ENCODE measurements at places on chromosomes 2 and 18. TPM values are rescaled to one million over a fixed set of nuclear protein-coding genes. Genes with fewer than 3 reads are reported as not detected.

SPATA3 gene
- not detected for total RNA-seq

TMEM200C gene
- total RNA-seq, result 0.57 TPM

EPB41L5 gene
- total RNA-seq, result 101 TPM

TUBA3E gene
- total RNA-seq, result not detected

CRYGC gene
- total RNA-seq, result not detected

EIF2B4 gene
- 19.6 TPM for total RNA-seq

EDAR gene
- not detected for total RNA-seq

SPEG gene
- total RNA-seq, result 15.6 TPM

LOXHD1 gene
- 3.1 TPM for total RNA-seq

ZC3H8 gene
- total RNA-seq, result 6.5 TPM

RGPD4 gene
- total RNA-seq, result not detected

GRCh38 chr2:191680639-191681038 lies 2.7 kb downstream of the NABP1 start:
- H3K36me3 ChIP-seq, result peaks cover 17% of the 10 kb centered on the region
- H3K4me3 ChIP-seq, result no peak overlapping the region
- no peaks in the 10 kb centered on the region for H3K27me3 ChIP-seq
- no peaks in the 10 kb centered on the region for H3K4me1 ChIP-seq
- DNase-seq, result no peak

DNA sequence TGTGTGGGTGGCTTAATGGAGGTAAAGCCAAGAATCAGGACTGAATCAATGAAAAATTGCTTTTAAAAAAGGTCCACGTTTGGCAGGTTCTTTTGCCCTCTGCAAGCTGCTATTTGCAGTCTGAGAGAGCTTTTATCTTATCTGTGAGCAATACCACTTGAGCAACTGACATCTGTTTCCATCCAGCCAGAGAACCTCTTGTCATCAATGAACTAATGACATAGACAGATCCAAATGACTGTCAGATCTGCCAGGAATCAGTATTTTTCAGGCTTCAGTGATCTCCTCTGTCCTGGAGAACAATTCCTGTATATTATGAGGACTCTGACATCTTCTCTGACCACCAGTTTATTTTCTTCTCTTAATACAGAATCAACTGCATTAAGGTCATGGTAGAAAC lies 608.1 kb downstream of the LRP1B start:
- H3K4me3 ChIP-seq, result no peak overlapping the region
- no peak for DNase-seq
- no peaks in the 10 kb centered on the region for H3K36me3 ChIP-seq
- H3K27me3 ChIP-seq, result no peaks in the 10 kb centered on the region
- H3K27ac ChIP-seq, result no peak overlapping the region

- no peak overlapping the region for H3K27ac ChIP-seq
- H3K36me3 ChIP-seq, result no peaks in the 10 kb centered on the region
- DNase-seq, result no peak
- no peaks in the 10 kb centered on the region for H3K27me3 ChIP-seq
Observed at GRCh38 chr2:155852156-155852555, 480.4 kb downstream of the NR4A2 start.

- H3K4me1 ChIP-seq, result no peaks in the 10 kb centered on the region
- H3K4me3 ChIP-seq, result no peak overlapping the region
- DNase-seq, result no peak
- H3K36me3 ChIP-seq, result no peaks in the 10 kb centered on the region
Observed at GRCh38 chr18:46319783-46320182, 215.6 kb downstream of the HAUS1 start.

- H3K36me3 ChIP-seq, result peaks cover 6% of the 10 kb centered on the region
- H3K27me3 ChIP-seq, result no peaks in the 10 kb centered on the region
- H3K4me1 ChIP-seq, result no peaks in the 10 kb centered on the region
Observed at GRCh38 chr2:70712916-70713315, 55.1 kb downstream of the ADD2 start.

GRCh38 chr2:48750128-48750739 lies 5.3 kb downstream of the LHCGR start:
- no peak for DNase-seq
- no peaks in the 10 kb centered on the region for H3K4me1 ChIP-seq
- H3K36me3 ChIP-seq, result no peaks in the 10 kb centered on the region
- no peak overlapping the region for H3K4me3 ChIP-seq
- H3K27ac ChIP-seq, result no peak overlapping the region

DNA sequence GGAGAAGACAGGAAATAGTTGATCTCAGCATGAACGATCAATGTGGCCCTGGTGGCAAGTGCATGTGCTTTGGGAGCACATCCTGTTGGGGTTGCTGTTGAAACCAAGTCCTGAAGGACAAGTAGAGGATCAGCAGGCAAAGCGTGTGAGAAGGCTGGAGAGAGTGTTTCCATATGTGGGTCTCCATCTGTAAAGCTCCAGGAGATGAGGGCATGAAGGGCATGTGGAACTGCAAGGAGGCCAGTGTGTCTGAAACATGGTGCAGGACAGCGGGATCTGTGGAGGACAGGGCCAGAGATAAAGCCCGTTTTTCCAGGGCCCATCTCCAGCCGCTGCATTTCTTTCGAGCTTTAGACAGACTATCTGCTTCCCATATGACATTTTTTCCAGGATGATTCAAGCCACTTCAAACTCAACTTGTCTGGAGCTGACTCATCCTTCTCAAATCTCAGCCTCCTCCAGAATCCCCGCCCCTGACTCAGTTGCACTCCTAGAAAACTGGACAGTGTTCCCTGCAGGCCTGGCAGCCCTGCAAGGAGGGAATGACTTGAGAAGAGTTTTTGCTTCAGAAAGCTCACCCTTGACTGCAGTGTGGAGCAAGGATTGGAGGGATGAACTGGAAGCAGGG lies 226.1 kb downstream of the VAPA start:
- H3K27ac ChIP-seq, result no peak overlapping the region
- DNase-seq, result no peak
- H3K4me3 ChIP-seq, result no peak overlapping the region

- H3K4me1 ChIP-seq, result no peaks in the 10 kb centered on the region
- no peak for DNase-seq
- H3K36me3 ChIP-seq, result no peaks in the 10 kb centered on the region
- no peak overlapping the region for H3K4me3 ChIP-seq
- no peak overlapping the region for H3K27ac ChIP-seq
Observed at GRCh38 chr2:144162652-144163051, 357.3 kb downstream of the ZEB2 start.

GRCh38 chr2:24708537-24709152 lies 84.5 kb downstream of the PTRHD1 start:
- H3K27ac ChIP-seq, result no peak overlapping the region
- peaks cover 19% of the 10 kb centered on the region for H3K36me3 ChIP-seq
- H3K27me3 ChIP-seq, result no peaks in the 10 kb centered on the region
- H3K4me3 ChIP-seq, result no peak overlapping the region
- peak; percentile 7 for DNase-seq

DNA sequence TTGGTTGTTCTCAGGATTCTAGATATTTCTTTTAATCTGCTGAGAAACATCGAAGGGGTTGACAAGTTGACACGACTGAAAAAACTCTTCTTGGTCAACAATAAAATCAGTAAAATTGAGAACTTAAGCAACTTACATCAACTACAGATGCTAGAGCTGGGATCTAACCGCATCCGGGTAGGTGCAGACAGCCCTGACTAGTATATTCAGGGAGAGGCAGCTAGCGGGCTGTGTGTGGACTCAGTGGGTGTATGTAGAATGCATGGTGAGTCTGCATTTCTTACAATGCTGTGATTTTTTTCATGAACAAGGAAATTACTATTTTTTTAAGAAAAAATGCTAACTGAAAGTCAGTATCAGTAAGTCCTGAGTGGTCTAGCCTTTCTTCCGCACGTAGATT lies 10.1 kb downstream of the PPP1R7 start:
- DNase-seq, result no peak
- H3K27me3 ChIP-seq, result no peaks in the 10 kb centered on the region
- H3K36me3 ChIP-seq, result peaks cover 37% of the 10 kb centered on the region
- H3K4me3 ChIP-seq, result no peak overlapping the region

DNA sequence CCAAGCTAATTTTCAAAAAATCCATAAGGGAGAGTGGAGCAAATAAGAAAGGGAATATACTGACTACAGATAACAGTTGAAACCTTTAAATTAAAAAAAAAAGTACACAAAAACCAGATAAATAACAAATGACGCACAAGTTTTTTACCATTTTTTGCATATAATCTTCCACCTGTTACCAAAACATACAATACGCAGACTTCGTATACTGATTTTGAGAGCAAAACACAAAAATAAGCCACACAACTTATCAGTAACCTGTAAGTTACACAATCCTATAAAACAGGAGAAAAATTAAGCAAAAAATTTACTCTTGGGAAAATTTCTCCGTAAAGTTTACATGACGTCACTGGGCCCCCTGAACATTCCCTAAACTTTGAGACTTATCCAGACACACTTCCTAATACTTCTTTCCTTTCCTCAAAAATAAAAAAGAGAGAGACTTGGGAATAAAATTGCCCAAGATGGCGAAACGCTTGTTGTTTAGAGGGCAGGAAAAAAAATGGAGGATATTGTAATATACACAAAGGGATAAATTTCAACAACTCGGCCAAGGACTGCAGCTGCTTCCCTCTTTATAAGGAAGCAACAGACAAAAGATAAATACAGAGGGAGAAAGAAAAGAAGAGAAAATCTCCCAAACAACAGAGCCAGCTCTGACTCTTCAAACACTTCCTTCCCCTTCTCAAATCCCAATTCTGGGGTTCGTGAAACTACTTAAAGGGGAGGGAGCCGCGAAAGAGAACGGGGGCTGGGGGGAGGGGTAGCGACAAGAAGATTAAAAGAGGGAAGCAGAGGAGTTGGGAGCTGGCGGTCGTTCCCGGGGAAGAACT lies 1.6 kb downstream of the BAZ2B start:
- no peaks in the 10 kb centered on the region for H3K36me3 ChIP-seq
- H3K4me3 ChIP-seq, result peak overlapping the region; percentile 78
- DNase-seq, result no peak
- H3K4me1 ChIP-seq, result peaks cover 7% of the 10 kb centered on the region
- H3K27ac ChIP-seq, result peak overlapping the region; percentile 92

- no peaks in the 10 kb centered on the region for H3K36me3 ChIP-seq
- H3K27ac ChIP-seq, result peak overlapping the region; percentile 55
- no peak overlapping the region for H3K4me3 ChIP-seq
- peak; percentile 86 for DNase-seq
- H3K27me3 ChIP-seq, result no peaks in the 10 kb centered on the region
- peaks cover 20% of the 10 kb centered on the region for H3K4me1 ChIP-seq
Observed at GRCh38 chr2:42961385-42961811, 169.0 kb upstream of the HAAO start.

DNA sequence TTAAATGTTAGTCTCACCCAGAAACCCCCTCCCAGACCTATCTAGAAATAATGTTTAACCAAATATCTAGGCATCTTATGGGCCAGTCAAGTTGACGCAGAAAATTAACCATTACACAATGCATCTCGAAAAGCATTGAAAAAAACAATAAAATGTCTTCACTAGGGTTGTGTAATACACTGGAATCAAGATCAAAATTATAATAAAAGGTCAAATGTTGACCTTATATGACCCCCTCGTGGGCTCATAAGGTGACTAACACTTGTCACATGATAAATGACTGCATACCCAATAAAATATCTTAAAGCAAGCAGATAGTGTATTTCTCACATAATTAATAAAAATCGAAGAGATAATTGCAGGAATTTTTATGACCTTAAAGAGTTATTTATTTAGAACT lies 447.9 kb upstream of the DSEL start:
- no peak overlapping the region for H3K27ac ChIP-seq
- no peak for DNase-seq
- H3K27me3 ChIP-seq, result no peaks in the 10 kb centered on the region

- H3K27ac ChIP-seq, result no peak overlapping the region
- no peaks in the 10 kb centered on the region for H3K27me3 ChIP-seq
- H3K4me3 ChIP-seq, result no peak overlapping the region
- H3K36me3 ChIP-seq, result no peaks in the 10 kb centered on the region
- no peaks in the 10 kb centered on the region for H3K4me1 ChIP-seq
Observed at GRCh38 chr2:38421274-38422056, 44.4 kb upstream of the ATL2 start.

DNA sequence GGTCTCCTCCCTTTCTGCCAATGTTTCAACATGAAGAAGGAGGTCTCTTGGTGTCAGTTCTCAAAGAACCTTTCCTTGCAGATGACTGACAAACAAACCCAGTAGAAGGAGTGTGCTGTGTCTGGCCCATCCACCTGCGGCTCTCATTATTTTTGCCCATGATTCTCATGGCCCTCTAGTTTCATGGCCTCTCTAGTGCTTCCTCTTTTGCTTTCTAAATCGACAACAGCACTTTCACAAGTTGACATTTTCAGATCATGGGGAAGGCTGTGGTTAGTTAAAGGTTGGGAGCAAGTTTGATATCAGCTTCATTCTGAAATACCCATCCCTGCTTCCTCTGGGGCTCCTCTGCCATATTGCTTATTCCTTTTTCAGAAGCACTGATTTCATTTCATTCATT lies 805.2 kb downstream of the SLC4A3 start:
- no peak overlapping the region for H3K4me3 ChIP-seq
- H3K4me1 ChIP-seq, result no peaks in the 10 kb centered on the region
- H3K36me3 ChIP-seq, result no peaks in the 10 kb centered on the region
- no peak overlapping the region for H3K27ac ChIP-seq
- no peak for DNase-seq

DNA sequence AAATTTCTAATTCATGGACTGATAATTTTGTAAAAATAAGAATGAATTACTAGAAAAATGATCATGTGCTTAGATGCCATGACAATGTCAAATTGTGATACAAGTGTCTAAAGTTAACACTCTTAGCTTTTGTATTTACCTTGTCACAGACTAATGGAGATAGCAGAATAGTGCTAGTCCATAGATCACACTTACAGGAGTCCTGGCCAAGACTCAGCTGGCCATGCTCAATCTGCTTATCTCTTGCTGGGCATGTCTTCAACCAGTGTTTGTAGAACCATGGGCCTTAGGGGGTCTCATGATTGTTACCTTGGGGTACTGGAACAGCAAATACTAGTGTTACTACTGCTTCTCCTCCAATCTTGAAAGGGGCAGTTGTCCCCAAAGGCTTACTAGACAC lies 44.0 kb downstream of the TET3 start:
- no peak for DNase-seq
- H3K27me3 ChIP-seq, result no peaks in the 10 kb centered on the region
- peaks cover 22% of the 10 kb centered on the region for H3K4me1 ChIP-seq
- H3K36me3 ChIP-seq, result no peaks in the 10 kb centered on the region
- no peak overlapping the region for H3K27ac ChIP-seq

GRCh38 chr2:239825705-239825979 lies 199.5 kb downstream of the NDUFA10 start:
- H3K4me1 ChIP-seq, result peaks cover 8% of the 10 kb centered on the region
- no peak for DNase-seq
- no peak overlapping the region for H3K27ac ChIP-seq

DNA sequence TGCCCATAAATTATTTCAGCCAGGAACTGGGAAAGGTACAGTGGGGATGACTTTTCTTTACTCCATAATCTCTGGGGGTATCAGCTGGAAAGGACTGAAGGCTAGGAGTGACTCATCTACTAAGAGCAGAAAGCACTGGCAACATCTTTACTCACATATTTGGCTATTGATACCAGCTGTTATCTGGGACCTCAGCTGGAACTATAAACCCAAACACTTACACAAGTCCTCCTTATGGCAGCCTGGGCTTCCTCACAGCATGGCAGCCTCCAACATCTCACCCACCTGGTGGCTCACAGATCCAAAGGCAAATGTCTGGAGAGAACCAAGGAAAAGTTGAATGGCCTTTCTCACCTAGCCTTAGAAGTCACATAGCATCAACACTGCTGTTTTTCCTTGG lies 379.0 kb upstream of the RND3 start:
- no peak overlapping the region for H3K27ac ChIP-seq
- DNase-seq, result no peak
- H3K27me3 ChIP-seq, result no peaks in the 10 kb centered on the region
- no peak overlapping the region for H3K4me3 ChIP-seq
- H3K36me3 ChIP-seq, result no peaks in the 10 kb centered on the region
- no peaks in the 10 kb centered on the region for H3K4me1 ChIP-seq

GRCh38 chr2:190856985-190857384 lies 23.6 kb upstream of the GLS start:
- H3K4me3 ChIP-seq, result no peak overlapping the region
- H3K36me3 ChIP-seq, result no peaks in the 10 kb centered on the region
- H3K4me1 ChIP-seq, result peaks cover 4% of the 10 kb centered on the region

All from lung (tissue), 17 donors.